Muscle of leg (tissue), 16 donors: ENCODE measurements at places on chromosomes 11 and 22.
A peak's percentile ranks its signal among the peaks of the same experiment; 100 is the strongest.

- H3K27ac ChIP-seq, result no peak overlapping the region
- H3K36me3 ChIP-seq, result no peaks in the 10 kb centered on the region
- peak; percentile 20 for DNase-seq
- H3K27me3 ChIP-seq, result no peaks in the 10 kb centered on the region
- no peaks in the 10 kb centered on the region for H3K4me1 ChIP-seq
Observed at GRCh38 chr11:36724742-36725385, 126.8 kb upstream of the RAG2 start.

GRCh38 chr22:44146088-44146861, 34.5 kb upstream of the PARVG start:
- no peak overlapping the region for H3K4me3 ChIP-seq
- H3K27ac ChIP-seq, result no peak overlapping the region
- H3K4me1 ChIP-seq, result peaks cover 21% of the 10 kb centered on the region
- no peaks in the 10 kb centered on the region for H3K27me3 ChIP-seq
- no peak for DNase-seq

- H3K4me1 ChIP-seq, result no peaks in the 10 kb centered on the region
- H3K4me3 ChIP-seq, result no peak overlapping the region
- no peak overlapping the region for H3K27ac ChIP-seq
- DNase-seq, result no peak
Observed at GRCh38 chr11:129702410-129703398, 112.9 kb upstream of the TMEM45B start.

- peaks cover 14% of the 10 kb centered on the region for H3K27me3 ChIP-seq
- no peaks in the 10 kb centered on the region for H3K4me1 ChIP-seq
- DNase-seq, result no peak
- no peaks in the 10 kb centered on the region for H3K36me3 ChIP-seq
- H3K4me3 ChIP-seq, result no peak overlapping the region
Observed at GRCh38 chr22:49320714-49321476, 506.8 kb downstream of the BRD1 start.

DNA sequence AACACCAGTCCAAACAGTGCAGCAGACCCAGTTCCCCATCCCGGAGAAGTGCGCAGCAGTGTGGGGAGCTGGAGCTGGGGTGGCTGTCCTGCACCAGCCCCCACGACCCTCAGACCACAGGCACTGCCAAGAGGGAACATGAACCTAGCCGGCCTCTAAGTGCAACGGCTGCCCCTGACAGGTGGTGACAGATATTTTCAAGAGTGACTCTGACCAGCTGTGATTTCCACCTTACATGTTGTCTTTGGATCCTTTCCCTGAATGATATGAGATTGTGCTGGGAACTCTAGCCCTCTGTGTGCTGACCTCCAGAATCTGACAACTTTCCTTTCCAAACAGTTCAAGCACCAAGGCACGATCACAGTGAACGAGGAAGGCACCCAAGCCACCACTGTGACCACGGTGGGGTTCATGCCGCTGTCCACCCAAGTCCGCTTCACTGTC, 12.6 kb downstream of the SERPIND1 start:
- H3K27ac ChIP-seq, result no peak overlapping the region
- H3K4me1 ChIP-seq, result peaks cover 17% of the 10 kb centered on the region
- no peak overlapping the region for H3K4me3 ChIP-seq
- H3K36me3 ChIP-seq, result peaks cover 35% of the 10 kb centered on the region

GRCh38 chr11:27464289-27464696, 8.3 kb downstream of the LGR4 start:
- no peaks in the 10 kb centered on the region for H3K36me3 ChIP-seq
- H3K27me3 ChIP-seq, result no peaks in the 10 kb centered on the region
- H3K4me3 ChIP-seq, result no peak overlapping the region
- no peak for DNase-seq
- no peak overlapping the region for H3K27ac ChIP-seq
- H3K4me1 ChIP-seq, result peaks cover 8% of the 10 kb centered on the region

DNA sequence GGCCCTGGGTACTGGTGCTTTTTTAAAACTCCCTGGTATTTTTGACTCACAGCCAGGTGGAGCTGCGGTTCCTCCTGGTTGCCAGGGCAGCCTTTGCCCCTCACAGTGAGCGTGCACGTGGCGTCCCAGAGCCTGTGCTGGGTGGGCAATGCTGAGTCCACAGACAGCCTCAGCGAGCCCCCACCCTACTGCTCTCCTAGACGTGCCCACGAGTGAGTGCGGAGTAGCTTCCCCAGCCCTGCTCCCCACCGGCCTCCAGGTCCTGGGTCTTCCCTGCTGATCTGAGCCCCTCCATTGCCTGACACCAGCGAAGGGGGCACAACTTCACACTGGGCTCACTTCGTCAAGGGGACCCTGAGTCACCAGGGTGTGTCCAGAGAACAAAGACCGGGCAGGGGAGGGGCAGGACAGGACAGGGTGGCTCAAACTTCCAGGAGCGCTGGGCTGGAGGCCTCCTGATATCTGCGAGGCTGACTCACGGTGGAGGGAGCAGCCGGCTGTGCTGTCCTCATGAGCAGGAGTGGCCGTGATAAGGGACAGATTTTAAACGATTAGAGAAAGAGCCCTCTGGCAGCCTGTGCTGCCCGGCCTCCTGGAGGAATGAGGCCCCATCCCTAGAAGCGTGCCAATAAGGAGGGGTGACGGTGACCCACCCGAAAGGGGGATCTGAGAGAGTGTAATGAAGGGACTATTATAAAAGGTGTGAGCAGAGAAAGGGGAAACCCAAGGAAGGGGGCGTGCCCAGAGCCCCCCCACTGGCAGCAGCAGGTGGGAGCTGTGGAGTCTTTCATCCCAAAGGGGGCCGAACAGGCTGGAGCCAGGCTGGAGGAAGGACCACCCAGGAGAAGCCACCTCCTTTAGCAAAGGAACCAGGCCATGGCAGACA, 129.3 kb upstream of the FGF3 start:
- H3K36me3 ChIP-seq, result no peaks in the 10 kb centered on the region
- H3K4me3 ChIP-seq, result no peak overlapping the region
- H3K27me3 ChIP-seq, result peaks cover 20% of the 10 kb centered on the region
- no peak for DNase-seq

DNA sequence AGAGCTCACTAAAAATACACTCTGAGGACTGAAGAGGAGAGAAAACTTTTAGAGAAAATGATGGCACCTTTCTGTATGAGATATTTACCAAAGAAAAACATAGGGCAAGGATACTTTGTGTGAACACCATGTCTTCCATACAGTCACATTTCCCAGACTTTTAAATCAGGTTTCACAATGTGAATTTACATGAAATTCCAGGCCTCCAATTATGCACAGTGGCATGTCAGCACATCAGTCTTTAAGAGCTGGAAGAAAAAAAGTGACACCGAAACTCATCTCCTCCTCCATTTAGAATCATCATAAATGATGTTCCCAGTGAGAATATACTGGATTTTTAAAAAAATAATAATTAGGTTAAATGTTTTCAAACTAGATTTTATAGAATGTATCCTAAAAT, 232.2 kb upstream of the UBASH3B start:
- H3K27ac ChIP-seq, result no peak overlapping the region
- H3K4me3 ChIP-seq, result no peak overlapping the region
- DNase-seq, result no peak
- H3K36me3 ChIP-seq, result no peaks in the 10 kb centered on the region

DNA sequence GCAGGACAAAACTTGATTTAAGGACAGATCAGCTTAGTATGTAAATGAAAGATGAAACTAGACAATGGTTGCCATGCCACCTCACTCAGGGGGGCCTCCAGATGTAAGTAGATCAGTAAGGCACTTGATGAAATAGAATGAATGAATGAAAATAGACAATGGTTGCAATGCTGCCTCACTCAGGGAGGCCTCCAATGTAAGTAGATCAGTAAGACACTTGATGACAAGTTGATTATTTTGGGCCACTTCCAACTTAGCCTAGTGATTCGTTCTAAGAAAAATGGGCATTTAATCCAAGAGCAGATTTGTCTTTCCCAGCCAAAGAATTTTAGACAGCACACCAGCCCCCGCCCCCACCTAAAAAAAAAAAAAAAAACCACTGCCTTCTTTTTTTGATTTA, 19.2 kb upstream of the SLC5A12 start:
- no peak overlapping the region for H3K27ac ChIP-seq
- no peaks in the 10 kb centered on the region for H3K36me3 ChIP-seq
- H3K4me3 ChIP-seq, result no peak overlapping the region
